ENCODE measurements at places on chromosomes 16 and 17.

GRCh38 chr16:87963400-87963799 is 12.2 kb downstream of the BANP start:
- no peak for DNase-seq

- no peak for DNase-seq
Observed at GRCh38 chr17:82831818-82832200, 8.0 kb downstream of the ZNF750 start.

DNA sequence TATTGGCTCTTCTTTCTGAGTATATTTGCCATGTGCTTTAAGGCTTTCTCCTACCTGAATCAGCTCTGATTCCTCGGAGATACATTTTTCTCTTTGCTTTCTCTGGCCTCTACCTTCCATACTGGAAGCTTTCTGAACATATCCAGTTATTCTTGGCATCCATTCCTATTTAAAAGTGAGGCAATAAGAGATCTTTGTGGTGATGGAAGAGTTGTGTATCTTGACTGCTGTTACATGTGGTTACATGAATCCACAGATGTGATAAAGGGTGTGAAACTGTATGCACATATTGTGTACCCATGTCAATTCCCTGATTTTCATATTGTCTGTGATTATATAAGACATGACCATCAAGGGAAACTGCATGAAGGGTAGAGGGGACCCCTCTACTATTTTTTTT is 24.4 kb downstream of the UBE2O start:
- no peak for DNase-seq

- peak; percentile 71 for DNase-seq
Observed at GRCh38 chr16:47143677-47144558, at the start of gene NETO2. Gene NETO2, minus strand, starts transcription at chr16:47143945. Its CDS starts 333 bp downstream, at chr16:47143612.

DNA sequence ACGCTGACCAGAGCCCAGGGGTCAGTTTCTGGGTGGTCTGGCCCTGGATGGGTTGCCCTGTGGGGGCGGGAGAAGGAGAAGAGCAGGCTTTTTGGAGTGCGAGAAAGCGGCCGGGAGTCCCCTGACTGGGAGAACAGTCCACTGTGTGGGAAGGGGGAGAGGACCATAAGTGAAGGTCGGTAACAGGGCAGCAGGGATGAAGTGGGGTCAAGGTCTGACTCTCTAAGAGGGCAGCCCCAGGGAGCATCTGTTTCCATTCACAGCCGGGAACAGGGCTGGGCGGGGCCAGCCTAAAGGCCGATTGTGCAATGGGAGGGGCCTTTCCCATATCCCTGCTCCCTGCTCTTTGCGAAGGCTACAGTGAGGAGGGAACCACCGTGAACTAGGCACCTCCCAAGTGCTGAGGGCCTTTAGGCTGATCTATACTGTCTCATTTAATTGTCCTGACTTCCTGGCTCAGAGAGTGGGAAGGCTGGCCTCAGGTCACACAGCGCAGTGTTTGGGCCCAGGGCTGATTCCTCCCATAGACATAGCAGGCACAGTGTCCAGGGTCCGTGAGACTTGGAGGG is 10.4 kb upstream of the WFDC1 start:
- DNase-seq = no peak

DNA sequence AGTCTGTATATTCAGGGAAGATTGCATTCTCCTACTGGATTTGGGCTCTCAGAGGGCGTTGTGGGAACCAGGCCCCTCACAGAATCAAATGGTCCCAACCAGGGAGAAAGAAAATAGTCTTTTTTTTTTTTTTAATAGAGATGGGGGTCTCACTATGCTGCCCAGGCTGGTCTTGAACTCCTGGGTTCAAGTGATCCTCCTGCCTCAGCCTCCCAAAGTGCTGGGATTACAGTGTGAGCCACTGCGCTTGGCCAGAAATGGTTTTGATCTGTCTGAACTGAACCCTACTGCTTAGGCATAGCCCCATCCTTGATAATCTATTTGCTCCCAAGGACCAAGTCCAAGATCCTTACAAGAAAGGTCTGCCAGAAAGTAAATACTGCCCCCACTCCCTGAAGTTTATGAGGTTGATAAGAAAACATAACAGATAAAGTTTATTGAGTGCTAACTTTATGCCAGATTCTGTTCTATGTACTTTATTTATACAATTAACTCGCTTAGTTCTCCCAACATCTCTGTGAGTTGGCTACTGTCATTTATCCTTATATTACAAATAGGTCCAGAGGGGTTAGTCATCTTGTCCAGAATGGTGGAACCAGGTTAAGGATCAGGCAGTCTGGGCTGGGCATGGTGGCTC is 13.5 kb downstream of the G6PC1 start:
- no peak for DNase-seq

DNA sequence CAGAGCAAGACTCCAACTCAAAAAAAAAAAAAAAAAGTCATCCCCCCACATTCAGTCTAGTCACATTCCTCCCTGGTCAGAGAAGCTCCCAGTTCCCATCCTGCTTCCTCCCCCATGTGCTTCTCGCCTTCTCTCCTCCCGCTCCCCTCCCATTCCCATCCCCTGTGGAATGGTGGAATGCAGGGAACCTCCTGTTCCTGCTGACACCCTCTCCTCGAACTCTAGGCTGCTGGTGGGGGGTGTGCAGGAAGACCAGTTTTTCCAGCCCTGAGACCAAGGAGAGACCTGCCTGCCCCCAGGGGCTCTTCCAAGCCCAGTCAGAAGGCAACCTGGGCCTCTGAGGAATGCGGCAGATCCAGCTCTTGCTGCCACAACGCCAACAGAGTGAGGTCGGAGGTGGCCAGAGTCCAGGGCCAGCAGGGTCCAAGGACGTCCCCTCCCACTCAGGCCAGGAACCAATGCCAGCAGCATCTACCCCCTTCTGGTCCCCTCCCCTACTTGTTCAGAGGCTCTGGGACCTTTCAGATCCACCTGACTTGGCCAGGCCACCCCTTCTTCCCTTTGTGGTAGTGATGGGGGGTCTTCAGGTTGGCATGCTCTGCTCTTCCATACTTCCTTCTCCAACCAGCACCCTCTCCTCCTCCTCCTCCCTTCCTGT is 39.3 kb upstream of the TAC4 start:
- no peak for DNase-seq

- no peak for DNase-seq
Observed at GRCh38 chr17:15654886-15655561, 29.1 kb downstream of the TRIM16 start.

DNA sequence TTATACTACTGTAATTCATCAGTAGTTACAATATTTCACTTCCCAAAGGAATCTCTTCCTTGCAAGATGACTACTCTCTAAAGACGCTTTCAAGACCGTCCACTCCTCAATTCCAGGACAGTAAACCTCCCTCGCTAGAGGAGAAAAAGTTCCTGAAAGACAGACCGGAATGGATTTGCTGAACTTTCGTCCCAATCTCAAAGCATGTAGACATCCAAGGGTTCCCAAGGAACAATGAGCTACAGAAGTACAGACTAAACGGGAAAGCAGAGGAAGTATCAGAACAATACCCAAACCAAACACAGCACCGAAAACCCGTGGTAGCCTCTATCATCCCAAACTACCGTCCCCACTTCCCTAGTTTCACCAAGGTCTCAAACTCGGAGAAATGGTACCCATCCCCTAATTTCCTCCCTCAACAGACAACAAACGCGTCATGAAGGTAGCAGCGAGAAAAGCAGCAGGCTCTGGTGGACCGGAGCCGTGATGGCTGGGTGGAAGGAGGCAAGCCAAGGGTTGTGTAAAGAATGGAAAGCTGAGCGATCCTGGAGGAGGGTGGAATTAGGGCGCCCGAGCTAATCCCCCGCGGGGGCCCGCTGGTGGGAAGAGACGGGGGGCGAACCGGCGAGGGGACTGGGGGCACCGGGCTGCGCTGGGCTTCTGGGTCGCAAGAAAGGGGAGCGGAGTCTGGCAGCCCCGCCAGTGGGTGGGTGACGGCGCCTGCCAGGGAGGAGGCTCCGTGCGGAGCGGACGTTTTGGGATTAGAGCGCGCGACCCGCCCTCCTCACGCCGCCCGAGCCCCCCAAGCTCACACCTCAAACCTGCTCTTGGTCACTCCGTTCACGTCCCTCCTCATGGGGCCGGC is 647 bp downstream of the FBXL20 start:
- DNase-seq = no peak

DNA sequence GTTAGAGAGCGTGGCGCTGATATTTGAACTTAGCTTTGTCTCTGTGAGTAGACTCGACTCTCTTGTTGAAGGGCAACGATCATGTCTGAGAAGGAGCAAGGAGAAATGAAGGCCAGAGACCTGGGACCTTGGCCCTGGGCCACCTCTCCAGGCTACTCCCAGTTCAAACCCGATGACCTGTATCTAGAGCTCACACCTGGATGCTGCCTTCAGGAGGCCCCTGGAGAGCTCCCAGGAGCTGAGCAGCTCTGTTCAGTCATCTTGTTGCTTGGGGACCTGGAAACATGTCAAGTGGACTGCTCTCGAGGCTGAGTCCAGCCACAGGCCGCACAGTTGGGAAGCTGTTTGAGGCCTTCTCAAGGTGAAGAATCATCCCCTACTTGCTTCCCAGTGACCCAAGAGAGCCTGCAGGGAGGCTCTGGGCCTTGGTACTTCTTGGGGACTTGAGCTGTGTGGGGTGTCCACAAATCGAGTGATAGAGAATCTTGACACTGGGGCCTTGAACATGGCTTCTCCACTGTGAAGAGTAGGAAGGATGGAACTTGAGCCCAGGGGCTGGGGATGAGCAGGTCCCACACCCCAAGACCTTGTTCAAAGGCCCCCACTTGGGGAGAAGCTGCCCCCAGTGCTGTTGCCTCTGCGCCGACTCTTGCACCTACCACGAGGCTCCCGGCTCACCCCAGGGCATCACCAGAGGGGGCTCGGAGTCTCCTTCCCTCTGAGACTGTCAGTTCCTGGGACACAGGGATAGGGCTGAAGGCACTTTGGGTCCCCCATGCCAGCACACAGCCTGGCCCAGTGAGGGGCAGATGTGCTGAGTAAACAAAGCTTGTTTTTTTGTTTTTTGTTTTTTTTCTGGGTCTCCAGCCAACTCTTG is 112.1 kb downstream of the IRX5 start:
- DNase-seq = no peak

All from endothelial cell (in vitro differentiated cells).